Inflammatory macrophage treated with lipopolysaccharide for 4 hours (primary cell): ENCODE measurements at places on chromosomes 7 and 10.

DNA sequence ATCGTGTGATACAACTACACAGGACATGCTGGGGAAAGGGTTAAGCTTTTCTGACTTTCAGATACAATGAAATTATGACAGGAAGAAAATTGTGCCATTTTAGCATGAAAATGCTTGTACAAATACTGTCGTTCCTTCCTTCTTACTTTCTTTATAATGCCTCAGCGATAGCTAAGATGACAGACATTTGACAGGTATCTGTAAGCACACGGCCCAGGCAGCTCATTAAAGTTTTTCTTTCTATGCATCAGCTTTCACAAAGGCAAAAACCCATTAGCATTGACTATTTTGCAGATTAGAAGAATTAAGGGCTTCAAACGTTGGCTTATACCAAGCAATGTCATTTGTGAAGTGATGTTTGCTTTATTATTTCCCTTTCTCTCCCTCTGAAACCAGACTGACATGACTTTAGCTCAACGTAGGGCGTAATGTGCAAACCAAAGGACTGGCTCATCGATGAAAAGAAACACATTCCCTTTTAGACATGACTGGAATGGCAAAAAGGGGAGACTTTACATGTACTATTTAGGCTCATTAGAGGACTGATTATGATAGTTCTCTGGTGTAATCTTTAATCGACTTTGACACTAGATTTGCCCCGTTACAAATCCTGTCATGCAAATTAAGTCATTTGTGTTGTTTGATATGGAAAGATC, 258.4 kb upstream of the SP8 start:
- DNase-seq, result no peak

GRCh38 chr10:61975391-61975932, 74.0 kb downstream of the ARID5B start:
- DNase-seq, result peak; percentile 85

- DNase-seq, result no peak
These were observed 6.1 kb upstream of the PKD1L1 start for GRCh38 chr7:47954231-47954911.

- no peak for DNase-seq
These were observed 3.2 kb upstream of the FGFR2 start for GRCh38 chr10:121601458-121601857.

- no peak for DNase-seq
These were observed 737 bp downstream of the CABCOCO1 start for GRCh38 chr10:61663466-61663865.

DNA sequence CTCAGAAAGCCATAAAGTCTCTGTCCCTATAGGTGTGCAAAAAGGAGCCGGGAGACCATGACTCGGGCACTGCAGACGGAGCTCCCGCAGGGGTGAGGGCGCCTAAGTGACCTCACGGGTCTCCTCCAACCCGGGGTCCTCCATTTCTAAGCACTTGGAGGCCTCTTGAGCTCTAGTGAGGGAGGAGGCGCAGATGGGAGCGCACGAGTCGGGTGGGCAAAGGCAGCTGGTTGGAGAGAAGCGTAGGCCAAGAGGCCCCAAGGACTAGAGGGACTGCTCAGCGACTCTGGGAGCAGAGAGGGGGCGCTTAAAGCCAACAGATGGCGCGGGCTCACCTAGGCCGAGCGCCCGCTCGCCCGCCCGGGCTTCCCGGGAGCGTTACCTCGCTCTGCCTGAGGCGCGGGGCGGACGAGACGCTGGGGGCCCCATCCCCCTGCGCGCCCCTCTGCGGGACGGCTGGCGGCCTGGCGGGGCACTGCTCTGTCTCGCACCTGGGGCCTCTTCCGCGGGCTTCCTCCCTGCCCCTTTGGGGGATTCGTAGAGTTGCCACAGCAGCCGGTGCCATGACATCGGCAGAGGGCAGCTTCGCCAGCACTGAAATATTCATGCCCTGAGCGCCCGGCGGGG, 523 bp upstream of the CDH23 start:
- no peak for DNase-seq

- DNase-seq, result no peak
These were observed 88.1 kb downstream of the VOPP1 start for GRCh38 chr7:55484241-55484640.

DNA sequence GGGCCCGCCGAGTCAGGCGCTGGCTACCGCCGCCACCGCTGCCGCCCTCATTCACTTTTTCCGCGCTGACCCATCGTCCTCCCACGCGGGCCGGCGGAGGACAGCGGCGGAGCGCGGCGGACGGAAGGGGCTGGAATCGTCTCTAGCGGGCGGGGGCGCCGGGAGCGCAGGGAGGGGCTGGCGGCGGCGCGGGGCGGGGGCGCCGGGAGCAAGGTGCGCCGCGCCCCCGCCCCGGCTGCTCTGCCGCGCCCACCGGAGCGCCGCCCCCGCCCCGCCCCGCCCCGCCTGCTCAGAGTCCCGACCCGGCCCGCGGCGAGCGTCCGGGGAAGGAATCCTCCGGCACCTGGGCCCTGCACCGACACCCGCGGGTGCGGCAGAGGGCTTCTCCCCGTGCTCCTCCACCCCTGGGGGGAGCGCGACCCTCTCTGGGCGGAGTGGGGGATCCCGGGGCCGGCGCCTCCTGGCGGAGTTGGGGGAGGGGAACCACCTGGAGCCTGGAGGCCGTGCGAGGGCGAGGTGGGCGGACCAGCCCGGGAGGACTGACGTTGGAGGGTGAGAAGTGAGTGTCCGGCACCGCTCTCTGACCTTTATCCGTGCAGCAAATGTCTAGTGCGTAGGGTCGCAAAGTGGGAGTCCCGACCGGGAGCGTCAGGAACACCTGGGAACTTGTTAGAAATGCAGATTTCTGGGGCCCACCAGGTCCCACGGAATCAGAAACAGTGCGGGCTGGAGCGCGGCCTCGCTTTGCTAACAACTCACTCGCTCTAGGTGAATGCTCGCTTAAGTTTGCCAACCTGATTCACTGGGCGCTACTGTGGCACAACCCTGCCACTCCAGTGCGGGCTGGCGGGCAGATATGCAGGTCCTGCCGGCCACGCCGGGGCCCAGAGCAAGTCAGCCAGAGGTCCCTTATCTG, at the start of gene COBL:
Gene COBL (minus strand): TSS at position 144 of the 916 bp plus-strand sequence. CDS start 176 bp downstream, outside the sequence.
- no peak for DNase-seq

DNA sequence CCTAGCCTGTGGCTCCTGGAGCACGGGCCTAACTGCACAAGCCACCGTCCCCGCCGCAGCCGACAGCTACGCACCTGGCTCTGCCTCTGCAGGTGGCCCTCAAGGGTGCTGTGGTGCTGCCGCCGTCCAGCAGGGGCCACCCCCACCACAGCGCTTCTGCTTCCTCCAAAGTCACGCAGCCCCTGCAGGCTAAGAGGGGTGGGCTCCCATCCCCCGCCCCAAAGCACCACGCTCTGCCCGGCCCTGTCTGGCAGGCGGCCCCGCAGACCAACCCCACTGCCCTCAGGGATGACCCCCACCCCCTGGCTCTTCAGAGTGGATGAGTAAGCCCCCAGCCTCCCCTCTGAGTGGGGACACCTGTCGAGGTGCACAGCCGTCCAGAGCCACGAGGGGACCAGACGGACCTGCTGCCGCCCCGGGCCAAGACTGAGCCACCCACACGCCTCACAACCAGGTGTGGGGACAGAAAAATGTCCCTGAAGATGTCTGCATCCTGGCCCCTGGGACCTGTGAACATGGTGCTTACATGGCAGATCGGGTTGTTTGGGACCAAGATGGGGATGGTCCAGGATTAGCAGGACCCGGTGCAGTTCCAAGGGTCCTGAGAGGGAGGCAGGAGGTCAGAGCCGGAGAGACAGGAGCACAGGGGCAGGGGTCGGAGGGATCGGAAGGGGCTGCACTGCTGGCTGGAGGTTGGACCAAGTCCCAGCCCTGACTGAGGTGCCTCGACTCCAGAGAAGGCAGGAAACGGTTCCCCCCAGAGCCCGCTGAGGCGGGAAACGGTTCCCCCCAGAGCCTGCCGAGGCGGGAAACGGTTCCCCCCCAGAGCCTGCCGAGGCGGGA, 9.0 kb upstream of the ADAP1 start:
- DNase-seq, result no peak

DNA sequence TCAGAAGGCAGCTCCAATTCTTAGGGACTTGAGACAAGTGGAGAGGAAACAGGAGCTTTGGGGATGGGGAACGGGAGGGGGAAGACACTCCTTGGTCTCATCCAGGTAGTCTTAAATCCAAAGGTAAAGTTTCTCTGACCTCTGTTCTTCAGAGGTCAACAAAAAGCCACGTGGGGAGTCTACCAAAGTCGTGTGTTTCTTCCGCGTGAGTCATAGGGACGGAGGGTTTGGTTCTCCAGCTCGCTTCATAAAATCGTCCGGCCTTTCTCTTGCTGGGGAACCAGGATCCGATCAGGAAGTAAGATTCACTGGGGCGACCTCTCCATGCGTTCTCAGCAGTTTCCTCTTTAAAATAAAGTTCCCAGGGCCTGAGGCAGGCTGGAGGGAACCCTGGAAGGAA, 275.7 kb downstream of the TCERG1L start:
- DNase-seq, result no peak

DNA sequence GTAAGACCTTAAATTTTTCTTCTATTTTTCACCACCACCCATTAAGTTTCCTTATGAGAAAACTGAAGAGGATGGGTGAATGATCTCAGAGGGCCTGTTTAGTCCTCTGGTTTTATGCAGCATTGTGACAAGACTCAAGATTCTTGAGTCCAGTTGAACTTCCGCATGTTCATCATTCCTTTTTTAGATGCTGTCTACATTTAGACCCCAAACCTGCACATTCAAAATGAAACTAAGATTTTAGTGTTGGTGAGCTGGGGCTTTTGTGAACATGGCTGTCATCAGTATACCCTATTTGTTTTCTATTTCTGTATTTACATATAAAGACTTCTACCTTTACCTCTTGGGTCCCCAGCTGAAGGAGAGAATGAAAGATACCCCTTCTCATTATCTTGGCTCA, 31.1 kb downstream of the NET1 start:
- DNase-seq, result no peak

DNA sequence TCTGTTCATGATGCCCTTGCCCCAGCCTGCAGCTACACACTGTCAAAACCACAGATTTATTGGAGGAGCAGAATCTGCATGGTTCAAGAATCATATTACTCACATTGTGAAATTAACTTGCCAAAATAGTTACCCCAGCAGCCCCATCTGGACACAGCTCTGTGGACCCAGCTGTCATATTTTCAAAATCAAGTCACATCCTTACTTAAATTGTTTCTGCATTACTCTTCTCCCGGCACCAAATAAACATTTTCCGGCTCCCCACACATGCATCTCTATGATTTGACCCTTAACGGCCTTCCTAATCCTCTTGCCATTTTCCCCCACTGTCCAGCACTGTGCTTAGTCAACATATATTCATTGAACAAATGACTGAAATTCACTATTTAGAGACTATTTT, 43.8 kb upstream of the GPR26 start:
- no peak for DNase-seq

DNA sequence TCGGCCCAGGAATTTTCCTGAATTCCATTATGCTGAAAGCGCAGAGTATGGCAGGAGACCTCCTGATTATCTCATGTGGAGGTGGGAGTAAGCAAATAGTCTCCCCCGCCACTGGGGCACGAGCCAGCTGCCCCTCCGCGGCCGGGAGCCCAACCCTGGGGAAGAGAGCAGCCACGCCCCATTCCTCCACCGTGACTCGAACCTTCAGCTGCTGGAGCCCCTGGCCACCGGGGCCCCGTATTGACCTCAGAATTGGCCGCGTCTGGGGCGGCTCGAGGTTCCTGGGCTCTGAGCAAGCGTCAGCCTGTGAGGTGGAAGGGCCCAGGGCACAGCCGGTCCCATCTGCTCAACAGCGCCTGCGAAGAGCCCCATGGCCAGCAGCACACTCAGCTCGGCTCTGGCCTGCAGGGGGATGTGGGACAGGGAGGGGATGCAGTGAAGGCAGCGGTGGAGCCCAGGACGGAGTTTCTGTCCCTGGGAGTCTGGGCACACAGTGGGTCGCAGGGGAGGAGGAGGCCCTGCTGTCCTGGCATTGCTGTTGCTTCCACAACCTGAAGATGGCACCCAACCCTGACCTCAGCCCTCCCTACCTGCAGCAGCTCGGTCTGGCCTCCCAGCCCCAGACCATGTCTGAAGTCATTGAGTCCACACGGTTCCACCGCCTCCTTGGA, 97.8 kb downstream of the CHST15 start:
- peak; percentile 48 for DNase-seq

GRCh38 chr10:108090476-108091215, 926.1 kb upstream of the SORCS1 start:
- no peak for DNase-seq

DNA sequence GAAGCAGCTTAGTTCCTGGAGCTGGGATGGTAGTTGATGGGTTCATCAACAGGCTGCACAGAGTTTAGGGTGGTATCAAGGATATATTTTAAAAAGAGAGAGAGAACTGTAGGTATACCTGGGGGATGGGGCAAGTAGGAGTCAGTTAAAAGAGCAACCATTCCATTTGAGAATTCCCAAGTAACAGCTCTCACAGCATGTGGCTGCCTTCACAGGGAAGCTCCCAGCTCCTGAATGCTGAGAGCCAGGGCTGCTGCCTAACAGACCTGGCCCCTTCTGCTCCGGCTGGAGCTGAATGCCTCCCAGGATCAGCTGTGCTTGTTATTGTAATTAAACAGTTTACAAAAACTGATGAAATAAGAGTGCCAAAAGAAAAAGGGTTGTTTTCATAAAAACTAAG, 58.8 kb upstream of the GPR26 start:
- no peak for DNase-seq

DNA sequence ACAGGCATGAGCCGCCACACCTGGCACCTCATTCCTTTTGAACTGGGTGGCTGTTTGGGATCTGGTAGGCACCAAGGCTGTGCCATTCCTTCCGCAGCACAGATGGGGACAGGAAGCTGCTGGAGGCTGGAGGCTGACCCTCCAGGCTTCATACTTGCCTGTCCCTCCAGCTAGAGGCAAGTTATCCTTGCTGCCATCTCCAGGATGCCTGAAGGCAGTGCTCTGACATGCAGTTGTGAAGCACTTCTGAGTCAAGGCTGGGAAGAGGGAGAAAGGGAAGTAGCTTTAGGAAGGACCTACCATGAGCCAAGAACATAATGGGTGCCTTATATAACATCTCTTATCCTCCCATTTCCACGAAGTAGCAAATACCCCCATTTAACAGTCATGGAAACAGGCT, 9.5 kb downstream of the MARVELD1 start:
- peak; percentile 50 for DNase-seq

DNA sequence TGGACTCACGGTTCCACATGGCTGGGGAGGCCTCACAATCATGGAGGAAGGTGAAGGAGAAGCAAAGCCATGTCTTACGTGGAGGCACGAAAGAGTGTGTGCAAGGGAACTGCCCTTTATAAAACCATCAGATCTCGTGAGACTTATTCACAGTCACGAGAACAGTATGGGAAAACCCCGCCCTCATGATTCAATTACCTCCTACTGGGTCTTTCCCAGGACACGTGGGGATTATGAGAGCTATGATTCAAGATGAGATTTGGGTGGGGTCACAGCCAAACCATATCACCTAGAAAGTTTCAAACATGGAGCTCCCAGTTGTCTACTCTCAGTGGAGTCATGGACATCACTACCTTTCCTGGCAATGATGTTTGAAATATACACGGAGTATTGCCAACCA, 49.6 kb downstream of the CYCS start:
- DNase-seq, result peak; percentile 15
